Breast epithelium (tissue), 4 donors: ENCODE measurements at places on chromosomes 7 and 10. TPM values are rescaled to one million over a fixed set of nuclear protein-coding genes. Genes with fewer than 3 reads are reported as not detected.

DNA sequence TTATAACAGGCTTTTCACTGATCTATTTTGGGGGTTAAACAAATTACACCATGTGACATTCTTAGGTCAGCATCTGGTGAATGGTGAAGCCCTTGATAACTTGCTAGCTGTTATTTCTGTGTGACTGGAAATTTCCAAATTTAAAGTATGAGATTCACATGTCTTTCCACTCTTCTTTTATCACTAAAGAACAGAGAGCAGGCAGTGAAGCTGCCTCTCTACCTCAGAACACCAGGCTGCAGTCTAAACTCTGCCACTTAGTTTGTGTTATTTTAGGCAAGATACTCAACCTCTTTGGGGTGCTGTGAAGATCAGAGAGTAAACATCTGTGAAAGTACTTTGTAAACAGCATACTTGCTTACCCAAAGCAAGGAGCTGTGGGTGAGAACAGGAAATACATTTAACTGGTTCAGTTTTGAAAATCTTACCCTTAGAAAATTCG is 15.5 kb upstream of the SP4 start:
- no peak for DNase-seq

DNA sequence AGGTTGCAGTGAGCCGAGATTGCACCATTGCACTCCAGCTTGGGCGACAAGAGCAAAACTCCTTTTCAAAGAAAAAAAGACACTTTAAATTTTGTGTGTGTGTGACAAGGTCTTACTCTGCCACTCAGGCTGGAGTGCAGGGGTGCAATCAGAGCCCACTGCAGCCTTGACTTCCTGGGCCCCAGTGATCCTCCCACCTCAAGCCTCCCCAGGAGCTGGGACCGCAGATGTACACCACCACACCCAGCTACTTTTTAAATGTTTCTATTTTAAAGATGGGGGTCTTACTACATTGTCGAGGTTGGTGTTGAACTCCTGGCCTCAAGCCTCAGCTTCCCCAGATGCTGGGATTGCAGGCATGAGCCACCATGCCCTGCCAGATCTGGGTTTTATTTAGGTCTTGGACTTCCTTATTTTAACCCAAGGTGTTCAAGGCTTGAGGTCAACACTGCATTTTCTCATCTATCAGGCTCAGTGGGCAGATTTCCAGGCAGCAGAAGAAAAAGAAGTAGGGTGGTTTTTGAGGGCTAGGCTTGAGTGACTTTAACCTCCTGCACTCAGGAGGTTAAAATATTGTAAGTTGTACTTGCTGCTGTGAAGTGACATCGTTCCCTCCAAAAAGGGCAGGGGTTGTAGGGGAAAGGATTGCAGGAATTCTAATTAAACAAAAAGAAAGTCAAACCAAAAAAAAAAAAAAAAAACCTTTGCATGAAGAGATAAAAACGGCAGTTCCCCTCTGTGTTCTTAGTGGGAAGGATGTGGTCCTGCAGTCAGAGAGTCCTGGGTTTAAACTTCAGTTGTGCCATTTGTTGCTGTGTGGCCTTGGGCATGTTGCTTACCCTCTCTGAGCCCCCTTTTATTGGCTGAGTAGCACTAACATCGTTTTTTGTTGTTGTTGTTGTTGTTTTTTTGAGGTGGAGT is 71.5 kb downstream of the CARD11 start:
- DNase-seq = peak; percentile 14

GRCh38 chr7:25310896-25311295 is 82.6 kb upstream of the NPVF start:
- no peak for DNase-seq

- DNase-seq = no peak
These were observed 13.9 kb downstream of the TMEM176A start for GRCh38 chr7:150814328-150815001.

Gene SLC39A12
- 0.16 TPM for total RNA-seq

GRCh38 chr7:41416208-41416595 is 286.7 kb downstream of the INHBA start:
- DNase-seq = no peak

DNA sequence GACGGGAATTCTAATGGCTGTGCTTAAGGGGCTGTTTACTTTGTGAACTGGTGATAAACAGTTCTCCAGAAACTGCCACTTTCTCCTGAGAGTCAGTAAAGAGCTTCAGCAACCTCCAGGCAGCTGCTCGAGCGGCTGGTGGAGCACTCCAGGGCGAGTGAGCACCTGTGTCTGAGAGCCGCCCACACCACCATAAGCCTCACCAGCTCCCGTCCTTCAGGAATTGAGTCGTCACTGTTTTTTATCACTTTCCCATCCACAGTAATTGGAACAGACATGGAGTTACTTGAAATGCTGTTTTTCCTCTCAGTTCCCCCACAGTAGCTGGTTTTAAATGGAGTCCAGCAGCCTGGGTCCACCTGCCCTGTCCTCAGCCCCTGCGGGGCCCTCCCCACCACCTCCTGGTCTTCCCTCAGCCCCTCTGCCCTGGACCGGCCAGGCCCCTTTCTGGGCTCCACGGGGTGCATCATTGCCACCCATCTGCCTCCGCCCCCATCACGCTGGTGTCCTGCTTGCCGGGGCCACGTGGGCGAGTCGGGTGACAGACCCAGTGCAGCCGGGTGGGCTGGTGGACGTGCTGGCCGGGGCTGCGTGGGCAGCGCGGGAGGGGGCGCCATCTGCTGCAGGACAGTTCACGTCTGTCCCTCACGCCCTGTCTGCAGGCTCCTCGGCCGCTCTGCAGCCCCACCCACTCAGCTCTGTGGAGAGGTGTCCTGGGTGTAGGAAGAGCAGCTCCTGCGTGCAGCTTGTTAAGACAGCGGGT is 56.0 kb downstream of the NKX6-2 start:
- DNase-seq = no peak

Gene FOXK1
- 16.5 TPM for total RNA-seq

DNA sequence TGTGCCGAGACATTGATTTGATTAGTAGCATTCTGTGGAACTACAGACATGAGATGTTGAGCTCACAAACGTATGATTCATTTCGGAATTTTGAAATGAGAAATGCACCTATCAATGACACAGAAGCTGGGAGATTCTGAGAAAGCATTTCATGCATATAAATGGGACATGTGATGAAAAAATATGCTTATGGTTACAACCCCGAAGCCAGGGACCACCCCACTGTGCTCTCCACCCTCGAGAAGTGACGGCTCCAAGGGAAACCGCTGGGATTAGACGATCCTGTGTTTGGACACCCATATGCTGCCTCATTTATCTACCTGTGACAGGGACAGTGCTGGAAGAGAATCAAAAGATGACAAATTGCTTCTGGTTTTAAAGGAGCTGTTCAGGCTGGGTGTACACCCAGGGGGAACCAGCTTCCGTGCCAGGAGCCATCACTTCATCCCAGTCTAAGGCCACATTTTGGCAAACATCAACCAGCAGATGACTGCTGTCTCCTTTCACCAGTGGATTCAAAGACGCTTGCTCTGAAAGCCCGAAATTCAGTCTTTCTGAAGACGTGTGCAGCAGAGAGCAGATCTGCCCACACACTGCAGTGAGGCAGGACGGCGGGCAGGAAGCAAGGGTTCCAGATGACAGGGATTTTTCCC is 109.9 kb downstream of the ATXN7L1 start:
- DNase-seq = no peak

DNA sequence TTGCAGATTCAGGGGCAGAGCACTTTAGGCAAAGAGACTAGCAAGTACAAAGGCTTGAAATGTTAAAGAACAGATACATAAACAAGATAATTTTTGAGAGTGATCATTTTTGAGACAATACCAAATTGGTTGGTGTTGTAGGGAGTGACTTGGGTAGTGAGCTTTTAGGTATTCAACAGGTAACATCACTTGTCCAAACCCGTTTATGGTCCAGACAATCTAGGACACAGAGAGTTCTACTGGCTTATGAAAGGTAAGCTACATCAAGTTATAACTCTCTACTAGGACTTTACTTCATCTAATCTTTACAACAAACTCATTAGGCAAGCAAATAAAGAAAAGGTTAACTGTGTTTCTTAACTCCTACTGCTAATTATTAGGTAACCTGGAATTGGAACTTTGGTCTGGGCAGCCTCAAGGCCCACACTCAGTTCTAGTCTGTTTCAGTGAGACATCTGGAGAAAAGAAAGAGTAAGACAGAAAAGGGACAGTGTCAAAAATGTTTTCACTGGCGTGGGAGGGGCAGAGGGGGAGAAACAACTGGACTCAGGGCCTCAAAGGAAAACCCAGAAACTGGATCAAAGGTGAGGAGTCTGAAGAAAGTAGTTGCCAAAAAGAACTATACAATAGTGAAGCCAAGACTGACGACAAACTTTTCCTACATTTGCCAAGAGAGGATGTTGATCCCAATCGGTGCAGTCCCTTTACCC is 39.2 kb downstream of the GNAT3 start:
- no peak for DNase-seq

- DNase-seq = no peak
These were observed 223.7 kb upstream of the HABP2 start for GRCh38 chr10:113329121-113329596.

- DNase-seq = no peak
These were observed 24.3 kb downstream of the CSTF2T start for GRCh38 chr10:51675088-51675487.

GRCh38 chr10:60955316-60955715 is 11.3 kb upstream of the RHOBTB1 start:
- no peak for DNase-seq

GRCh38 chr10:19958787-19959186 is 142.6 kb downstream of the PLXDC2 start:
- DNase-seq = no peak

Gene LRMDA
- 11.1 TPM for total RNA-seq

Gene WDFY4
- total RNA-seq = 7.0 TPM

Gene STK31
- total RNA-seq = 1.3 TPM
